Activated CD8-positive, alpha-beta memory T cell treated with anti-CD3 and anti-CD28 coated beads for 1 hour (primary cell): ENCODE measurements at places on chromosomes 2 and 18.

DNA sequence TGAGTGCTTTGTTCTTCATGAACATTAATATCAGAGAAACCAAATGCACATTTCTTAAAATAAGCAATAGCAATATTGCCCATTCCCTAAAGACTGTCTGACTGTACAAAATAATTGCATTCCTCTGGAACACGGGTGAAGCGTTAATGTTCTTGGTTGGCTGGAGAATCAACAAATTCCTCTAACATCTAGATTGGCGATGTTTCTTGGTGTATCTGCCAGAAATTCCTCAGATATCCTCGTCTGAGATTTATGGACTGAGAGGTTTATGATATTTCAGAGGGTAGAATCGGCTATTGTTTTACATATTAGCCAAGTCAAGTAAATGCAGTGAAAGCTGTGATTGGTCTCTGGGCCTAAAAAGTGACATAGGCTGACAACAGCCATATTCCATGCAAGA, 27.1 kb upstream of the SPTBN1 start:
- DNase-seq: no peak

- DNase-seq: no peak
Observed at GRCh38 chr2:10303181-10303693, 533 bp downstream of the HPCAL1 start.

DNA sequence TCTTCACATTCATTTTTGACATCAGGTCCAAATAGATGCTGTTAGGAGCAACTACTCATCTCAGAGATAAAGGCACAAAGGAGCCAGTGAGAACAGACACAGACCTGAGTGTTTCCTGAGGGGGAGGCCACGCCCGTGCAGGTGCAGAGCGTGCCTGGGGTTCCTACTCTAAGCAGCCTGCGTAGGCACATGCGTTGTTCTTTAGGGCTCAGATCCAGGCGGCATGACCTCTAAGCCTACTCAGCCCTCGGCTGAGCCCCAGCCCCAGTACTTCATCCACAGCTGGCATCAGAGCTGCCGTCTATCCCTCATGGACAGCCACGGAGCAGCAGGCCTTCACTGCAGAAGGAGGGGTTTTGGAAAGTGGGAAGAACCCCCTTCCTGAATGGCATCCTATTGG, 54.9 kb upstream of the PXDN start:
- DNase-seq: no peak

DNA sequence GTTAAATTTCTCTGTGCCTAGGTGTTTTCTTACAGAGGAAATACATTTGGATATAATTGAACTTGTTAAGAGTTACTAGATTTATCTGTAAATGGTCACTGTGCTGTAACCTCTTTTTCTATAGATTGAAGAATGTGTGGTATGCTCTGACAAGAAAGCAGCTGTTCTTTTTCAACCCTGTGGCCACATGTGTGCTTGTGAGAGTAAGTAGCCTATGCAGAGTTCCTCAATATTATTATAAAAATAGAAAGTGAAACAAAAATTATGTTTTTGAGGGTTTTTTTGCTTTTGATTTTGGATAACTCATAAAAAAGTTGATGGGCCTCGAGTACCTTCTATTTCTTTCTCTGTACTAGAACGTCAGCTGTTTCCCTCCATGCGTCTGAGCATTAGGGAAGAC, 112.4 kb downstream of the MIB1 start:
- DNase-seq: no peak

GRCh38 chr18:30999887-31000628, 42.5 kb downstream of the DSC3 start:
- DNase-seq: no peak

DNA sequence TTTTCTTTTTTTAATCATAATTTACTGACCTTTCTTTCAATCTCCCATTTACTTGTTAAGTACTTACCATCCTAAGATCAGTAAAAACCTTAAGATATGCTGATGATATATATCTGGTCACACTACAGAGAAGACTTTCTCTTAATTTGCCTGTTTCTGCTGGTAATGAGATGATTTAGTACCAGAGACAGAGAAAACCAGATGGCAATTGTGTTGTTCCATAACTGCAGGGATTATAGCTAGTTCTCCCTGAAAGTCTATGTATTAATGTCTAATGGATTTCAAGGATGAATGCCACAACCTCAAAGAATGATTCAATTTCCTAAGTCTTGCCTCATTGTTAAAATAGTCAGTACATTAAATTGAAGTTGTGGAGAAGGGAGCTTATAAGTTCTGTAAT, 40.3 kb downstream of the SNTG2 start:
- no peak for DNase-seq

GRCh38 chr18:23337599-23338444, 115.3 kb upstream of the RIOK3 start:
- no peak for DNase-seq

GRCh38 chr2:52810460-52810859, 957.1 kb upstream of the CHAC2 start:
- DNase-seq: no peak

GRCh38 chr18:62329691-62330454, 4.8 kb downstream of the TNFRSF11A start:
- no peak for DNase-seq

DNA sequence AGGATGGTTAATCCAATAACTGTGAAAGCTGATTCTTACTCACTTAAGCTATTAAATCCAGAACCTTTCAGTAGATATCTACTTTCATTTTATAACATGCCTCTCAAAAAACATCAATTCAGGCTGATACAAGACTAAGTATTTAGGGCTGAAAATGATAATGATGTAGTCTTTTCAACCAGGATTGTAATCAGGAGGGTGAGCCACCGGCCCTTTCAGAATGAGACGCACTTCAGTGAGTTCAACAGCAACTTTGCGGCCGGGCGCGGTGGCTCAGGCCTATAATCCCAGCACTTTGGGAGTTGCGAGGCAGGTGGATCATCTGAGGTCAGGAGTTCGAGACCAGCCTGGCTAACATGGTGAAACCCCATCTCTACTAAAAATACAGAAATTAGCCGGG, 30.4 kb downstream of the RBMS1 start:
- no peak for DNase-seq

- DNase-seq: no peak
Observed at GRCh38 chr2:106664669-106665068, 177.5 kb downstream of the CD8B2 start.

DNA sequence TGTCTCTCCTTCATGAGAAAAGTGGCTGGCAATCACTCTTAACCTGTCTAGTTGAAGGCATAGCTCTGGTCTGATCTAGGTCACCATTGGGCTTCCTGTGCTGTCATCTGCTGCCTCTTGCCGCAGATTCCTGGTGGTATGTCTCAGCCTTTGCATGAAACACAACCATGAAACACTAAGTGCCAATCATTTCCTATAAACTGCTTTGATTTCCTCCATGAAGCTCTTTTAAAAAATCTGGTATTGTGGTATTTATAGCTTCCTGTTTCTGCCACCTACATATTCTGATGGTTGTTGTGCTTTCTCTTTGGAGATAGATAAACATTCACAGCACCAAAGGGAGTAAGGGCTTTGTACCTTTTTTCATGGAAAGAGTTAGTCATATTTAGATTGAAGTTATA, 120.0 kb upstream of the EPC2 start:
- DNase-seq: no peak

- no peak for DNase-seq
Observed at GRCh38 chr2:33083699-33084387, 137.1 kb downstream of the LTBP1 start.

DNA sequence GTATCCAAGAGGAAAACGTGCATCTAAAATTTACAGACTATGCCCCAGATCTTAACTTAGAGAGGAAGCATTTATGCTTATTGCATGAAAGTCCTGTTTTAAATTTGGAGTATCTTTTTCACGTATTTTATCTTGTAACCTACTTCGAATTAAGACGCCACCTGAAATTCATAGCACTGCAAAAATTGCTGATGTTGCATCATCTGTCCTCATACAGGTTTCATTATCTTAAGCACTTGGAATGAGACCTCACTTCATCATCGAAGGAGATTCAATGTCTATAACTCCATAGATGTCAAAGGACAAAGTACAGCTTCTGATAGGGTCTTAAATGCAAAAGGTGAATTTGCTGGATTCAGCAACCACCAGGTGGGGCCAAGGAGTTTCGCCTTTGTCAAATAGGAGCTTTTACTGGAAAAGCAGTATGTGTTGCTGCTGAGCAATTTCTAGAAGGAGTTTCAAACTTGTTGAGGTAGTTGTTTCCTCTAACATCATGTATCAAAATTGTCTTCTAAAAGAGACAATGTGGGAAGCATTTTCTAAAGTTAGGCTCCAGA, 106.4 kb upstream of the CCDC85A start:
- no peak for DNase-seq

GRCh38 chr2:240351826-240352426, 83.5 kb upstream of the GPC1 start:
- DNase-seq: no peak

DNA sequence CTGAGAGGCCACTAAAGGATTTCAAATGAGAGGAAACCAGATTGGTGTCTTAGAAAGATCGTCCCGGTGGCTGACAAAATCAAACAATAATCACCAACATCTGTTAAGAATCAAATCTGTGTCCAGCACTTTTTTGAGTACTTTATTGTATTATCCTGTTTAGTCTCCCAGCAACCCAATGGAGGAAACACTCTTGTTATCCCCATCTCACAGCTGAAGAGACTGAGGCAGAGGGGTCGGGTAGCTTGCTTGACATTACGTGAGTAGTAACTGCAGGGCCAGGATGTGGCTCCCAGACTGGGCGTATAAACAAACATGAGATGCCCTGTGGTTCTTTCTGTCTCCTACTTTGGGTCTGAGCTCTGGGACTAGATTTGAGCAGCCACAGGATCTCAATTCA, 76.0 kb downstream of the KLHL29 start:
- no peak for DNase-seq

GRCh38 chr2:122244598-122245229, 489.3 kb downstream of the TSN start:
- DNase-seq: no peak

DNA sequence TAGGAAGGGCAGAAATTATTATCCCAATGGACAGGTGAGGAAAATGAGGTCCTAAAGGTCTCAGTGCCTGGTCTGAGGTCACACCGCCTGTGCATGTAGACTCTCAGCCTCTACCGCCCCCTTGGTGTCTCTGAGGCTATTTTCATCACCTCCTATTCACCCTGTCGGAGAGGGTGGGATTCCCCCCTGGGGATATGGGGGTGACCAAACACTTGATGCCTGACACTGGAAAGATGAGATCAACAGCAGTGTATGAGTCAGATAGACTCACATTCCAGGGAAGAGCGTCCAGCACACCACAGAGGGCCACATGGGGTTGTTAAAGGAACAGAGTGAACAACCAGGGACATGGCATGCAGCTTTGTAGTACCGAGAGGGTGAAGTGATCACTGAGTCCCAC, 199.7 kb downstream of the SMAD2 start:
- no peak for DNase-seq

DNA sequence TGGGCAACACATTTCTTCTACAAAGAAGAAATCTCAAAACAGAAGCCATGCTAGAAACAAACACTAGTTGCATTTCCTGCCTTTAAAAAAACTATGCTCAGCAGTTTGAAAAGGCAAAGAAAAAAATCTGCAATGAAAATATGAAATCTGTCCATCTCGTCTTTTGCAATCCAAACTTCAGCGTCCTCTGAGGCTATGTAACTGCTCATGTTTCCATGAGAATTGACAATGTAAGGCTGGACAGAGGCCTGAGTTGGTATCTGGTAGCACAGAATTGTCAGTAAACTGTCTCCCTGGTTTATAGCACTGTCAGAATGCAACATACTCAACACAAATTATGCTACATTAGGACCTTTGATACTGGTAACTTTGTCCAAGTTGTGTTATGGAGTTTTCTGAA, 429.9 kb downstream of the ARHGAP15 start:
- DNase-seq: no peak

DNA sequence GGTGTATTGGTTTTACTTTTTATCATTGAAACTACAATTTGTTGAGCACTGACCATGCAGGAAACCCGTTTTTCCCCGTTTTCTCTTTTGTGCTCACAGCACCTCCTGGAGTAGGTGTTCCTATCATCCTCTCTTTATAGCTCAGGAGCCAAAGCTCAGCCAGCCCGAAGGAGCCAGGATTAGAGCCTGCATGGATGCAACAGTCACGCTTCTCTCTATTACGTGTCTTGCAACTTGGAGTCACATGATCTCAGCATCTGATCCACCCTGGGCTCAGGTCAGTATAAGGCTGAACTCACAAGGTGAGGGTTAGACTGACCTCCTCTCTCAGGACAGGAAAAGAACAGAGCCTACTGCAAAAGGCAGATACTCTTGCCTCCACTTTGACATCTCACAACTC, 150.5 kb downstream of the MBP start:
- DNase-seq: no peak

GRCh38 chr2:1563943-1564891, 151.0 kb downstream of the TPO start:
- DNase-seq: no peak

GRCh38 chr2:144320491-144320890, 199.4 kb downstream of the ZEB2 start:
- peak; percentile 24 for DNase-seq

- DNase-seq: no peak
Observed at GRCh38 chr2:74849228-74849892, 15.4 kb downstream of the HK2 start.

- no peak for DNase-seq
Observed at GRCh38 chr2:23402205-23402740, 17.3 kb downstream of the KLHL29 start.

- no peak for DNase-seq
Observed at GRCh38 chr2:205066081-205066480, 520.8 kb downstream of the PARD3B start.

DNA sequence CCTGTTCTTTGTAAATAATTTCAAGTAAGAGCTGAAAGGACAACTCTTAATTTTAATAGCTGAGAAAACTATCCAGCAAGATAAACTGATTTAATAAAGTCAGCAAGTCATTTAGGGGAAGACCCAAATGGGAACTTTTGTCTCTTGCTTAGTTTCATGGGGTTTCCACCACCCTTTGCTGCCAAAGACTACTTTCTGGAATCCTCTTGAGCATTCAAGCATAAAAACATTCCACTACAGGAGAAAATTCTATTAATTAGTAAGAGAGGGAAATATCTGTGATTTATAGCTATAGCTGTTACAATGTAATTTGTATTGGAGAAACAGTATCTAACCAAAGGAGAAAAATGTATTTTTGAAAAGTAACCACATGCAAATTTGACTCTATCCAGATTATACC, 20.6 kb downstream of the EFEMP1 start:
- DNase-seq: no peak

DNA sequence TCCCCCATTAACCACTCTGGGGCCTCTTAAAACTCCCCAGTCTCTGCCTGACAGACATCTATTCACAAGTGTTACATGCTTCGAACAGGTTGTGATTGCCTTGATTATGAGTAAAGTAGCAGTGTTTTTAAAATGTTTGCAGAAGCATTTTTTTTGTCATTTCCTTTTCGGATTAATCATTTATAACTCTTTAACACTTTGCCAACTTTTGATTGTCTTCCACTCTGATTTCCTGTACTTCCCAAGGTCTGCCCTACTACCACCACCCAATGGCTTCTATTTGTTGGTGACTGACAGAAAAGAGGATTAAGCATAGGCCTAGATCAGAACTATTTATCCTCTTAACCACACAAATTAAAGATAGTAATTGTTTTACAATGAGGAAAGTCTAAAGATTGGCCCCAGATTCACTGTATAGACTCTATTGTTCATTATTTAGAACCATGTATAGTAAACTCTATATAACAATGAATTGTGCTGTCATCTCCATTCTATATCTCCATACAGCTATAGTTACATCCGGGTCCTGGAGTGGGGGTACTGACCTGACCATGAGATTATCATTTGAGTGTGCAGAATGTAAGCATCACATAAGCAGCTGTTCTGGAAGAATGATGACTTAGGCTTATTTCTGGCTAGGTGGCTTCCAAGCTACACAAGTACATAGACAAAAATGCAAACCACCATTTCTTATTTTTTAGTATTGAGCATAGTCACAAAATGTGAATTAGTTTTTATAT, 110.3 kb upstream of the RBMS1 start:
- no peak for DNase-seq
